ENCODE measurements at places on chromosomes 12 and 14. TPM values are rescaled to one million over a fixed set of nuclear protein-coding genes. Genes with fewer than 3 reads are reported as not detected.

The MYF6 gene
- total RNA-seq = not detected

The FBXO21 gene
- total RNA-seq = 49.0 TPM

The KRT78 gene
- total RNA-seq = not detected

The TBX3 gene
- 0.91 TPM for total RNA-seq

The SPIC gene
- total RNA-seq = not detected

The CLEC4E gene
- total RNA-seq = not detected

DNA sequence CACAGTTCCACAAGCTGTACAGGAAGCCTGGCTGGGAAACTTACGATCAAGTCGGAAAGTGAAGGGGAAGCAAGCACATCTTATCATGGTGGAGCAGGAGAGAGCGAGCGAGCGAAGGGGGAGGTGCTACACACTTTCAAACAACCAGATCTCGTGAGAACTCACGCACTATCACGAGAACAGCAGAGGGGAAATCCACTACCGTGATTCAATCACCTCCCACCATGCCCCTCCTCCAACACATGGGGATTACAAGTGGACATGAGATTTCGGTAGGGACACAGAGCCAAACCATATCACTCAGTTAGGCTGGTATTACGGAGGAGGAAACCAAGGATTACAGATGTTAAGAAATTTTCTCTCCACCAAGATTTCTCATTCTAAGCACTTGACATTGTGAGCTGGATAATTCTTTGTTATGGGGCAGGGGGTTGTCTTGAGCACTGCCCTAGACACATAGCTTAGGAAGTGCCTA, 262.0 kb upstream of the G2E3 start:
- DNase-seq = no peak

DNA sequence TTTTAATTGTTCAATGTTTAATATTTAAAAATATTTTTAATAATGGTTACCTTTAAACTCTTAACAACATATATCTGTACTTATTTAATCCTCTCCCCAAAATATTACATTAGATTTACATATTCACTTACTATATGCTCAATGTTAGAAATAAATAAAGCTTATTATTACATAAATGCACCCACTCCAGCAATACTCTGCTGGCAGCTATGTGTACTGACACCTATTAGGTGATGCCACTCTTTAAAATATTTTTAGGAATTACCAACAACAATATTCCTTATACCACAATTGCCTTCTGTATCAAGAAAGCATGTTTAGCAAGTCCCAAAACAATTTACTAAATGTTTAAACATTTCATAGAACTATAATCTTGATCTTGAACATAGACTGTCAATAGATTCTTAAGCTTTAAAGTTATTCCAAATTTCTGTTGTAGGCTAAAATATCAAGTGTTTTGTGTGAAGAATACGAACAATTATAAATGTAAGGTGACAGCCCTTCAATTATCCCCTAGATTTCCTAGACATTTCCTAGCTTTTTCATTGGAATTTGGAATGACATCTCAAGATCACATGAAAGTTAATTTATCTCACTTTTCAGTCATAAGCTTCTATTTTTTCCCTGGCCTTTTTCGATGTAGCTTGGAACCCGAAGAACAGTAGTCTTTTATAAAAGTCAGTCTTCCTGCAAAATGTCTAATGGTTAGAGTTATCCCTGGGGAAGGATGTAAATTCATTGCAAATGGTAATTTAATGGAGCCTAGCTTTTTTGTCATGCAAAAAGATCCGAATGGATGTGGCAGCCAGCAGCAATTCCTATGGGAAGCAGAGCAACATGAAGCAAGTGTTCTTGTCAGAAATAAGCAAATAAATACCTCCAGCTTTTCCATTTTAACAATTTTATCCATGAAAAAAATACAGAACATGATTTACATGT, 907.5 kb upstream of the ATXN7L3B start:
- DNase-seq = no peak

- no peak for DNase-seq
Observed at GRCh38 chr14:71591231-71591630, 341.0 kb upstream of the RGS6 start.

DNA sequence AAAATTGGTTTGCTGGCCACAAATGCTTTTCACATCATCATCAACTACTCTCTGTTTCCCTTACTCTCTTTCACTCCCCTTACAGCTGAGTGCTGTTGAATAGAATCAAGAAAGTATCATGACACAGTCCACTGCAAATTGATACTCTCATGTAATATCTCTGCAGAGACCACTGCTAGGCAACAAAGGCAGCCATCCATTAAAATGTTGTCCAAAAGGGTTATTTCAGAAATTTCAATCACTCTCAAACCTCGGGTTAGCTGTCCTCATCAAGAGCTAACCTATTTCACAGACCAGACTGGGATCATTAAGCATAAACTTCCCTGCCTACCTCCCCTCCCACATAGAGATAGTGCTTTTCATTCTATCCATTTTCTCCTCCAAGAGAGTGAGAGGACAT, 186.7 kb downstream of the PLCZ1 start:
- DNase-seq = no peak

DNA sequence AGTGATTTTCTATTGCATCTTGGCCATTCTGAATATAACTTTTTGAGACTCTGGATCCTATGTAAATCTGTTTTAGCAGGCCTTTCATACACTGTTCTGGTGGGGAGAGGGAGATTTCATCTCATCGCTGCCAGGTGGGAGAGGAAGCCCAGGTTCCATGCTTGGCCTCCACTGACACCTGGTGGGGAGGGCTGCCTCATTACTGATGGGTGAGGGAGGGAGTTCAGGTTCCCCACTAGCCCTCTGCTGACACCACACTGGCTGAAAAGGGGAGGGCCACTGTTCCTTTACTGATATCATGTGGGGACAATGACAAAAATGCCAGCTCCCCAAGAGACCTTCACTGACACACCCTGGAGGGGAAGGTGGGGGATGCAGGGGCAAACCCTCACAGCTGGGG, 2.4 kb upstream of the GALNT8 start:
- no peak for DNase-seq

- DNase-seq = no peak
Observed at GRCh38 chr14:68468437-68469207, 324.2 kb downstream of the ZFP36L1 start.

DNA sequence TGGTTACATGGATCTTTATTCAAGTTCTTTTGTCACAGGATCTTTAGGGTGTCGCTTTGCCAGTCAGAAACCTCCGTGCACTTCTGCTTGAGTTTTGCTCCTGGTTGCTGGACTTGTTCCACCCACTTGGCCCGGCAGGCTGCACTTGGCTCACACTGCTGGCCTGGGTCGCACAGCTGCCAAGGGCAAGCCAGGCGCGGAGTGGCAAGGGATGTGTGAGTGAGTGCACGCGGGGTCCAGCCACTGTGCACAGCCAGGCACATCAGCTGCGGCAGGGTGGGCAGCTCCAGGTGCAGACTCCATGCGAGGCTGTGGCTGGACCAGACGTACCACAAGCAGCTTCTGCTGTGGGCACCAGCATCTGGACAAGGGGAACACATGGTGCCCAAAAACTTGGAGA, 76.6 kb downstream of the DERA start:
- DNase-seq = no peak

- DNase-seq = no peak
Observed at GRCh38 chr14:29636870-29637269, 290.8 kb downstream of the PRKD1 start.

DNA sequence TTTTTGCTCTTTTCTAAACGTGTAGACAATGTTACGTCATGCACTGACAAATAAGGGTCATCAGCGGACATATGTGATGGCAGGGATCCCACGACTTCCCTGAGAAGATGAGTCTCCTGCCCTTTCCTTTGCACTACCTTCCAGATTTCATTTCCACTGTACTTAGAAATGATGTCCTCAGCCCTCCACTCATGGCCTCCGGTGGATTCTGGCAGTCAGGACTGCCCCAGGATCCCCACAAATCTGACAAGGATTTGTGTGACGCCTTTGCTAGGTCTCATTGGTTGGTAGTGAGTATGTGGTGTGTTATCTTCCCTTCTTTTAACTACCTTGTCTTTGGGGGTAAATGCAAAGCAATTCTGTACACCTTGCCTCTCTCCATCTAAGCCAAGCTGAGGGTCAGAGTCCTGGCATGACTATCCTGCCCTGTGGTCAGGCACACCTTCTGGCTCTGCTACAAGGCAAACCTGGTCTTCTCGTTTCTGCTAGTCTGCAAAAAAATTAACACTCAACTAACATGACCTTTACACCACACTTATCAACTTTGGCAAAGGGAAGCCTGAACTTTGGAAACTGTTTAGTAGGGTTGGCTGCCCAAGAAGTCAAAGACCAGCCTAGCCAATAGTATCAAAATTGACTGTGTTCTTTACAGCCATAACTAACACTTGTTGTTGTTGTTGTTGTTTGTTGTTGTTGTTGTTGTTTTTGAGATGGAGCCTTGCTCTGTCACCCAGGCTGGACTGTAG, 17.3 kb upstream of the DHRS4 start:
- no peak for DNase-seq

DNA sequence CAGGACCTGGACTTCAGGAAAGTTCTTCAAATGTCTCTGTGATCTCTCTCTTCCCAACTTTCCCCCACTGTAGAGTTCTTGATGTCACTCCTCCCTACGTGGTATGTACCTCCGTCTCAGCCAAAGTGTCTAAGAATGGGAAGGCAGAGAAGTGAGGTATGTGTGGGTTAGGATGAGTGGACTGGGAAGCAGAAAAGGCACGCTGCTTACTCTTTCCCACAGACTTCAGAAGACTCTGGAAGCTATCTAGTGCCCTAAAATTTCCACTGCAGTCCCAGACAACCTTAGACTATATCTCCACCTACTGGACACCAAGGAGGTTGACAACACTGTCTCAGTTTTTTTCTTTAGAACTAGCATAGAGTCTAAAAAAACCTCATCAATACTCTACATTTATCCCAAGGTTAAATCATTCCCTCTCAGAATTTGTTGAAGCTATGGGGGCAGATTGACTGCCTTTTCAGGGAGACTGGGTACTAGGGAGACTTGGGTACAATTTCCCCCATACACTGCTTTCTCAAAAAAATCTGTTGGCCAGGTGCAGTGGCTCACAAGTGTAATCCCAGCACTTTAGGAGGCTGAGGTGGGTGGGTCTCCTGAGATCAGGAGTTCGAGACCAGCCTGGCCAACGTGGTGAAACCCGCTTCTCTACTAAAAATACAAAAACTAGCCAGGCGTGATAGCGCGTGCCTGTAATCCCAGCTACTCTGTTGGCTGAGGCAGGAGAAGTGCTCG, 20.6 kb upstream of the ITGA5 start:
- peak; percentile 49 for DNase-seq

DNA sequence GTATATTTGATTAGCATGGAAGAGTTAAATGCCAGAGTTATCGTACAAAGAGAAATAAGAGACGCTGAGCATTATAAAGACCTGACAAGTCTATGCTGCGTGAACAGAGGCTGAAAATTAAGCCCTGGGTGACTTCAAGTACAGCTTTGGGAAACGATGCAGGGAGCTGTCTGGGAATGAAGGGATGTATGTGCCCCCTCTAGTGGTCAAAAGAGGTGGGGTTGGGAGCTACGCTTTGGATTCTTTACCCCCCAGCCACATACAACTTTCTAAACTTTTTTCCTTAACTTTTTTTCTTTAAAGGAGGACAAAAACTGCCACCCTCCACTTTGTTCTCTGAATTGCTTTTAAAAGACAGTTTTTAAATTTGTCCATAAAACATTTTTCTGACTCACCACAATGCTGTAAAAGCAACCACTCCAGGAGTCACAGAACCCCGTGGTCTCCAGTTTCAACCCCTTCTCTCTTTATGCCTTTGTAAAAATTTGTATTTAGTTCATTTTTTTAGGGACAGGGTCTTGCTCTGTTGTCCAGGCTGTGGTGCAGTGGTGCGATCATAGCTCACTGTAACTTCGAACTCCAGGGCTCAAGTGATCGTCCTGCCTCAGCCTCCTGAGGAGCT, 59.4 kb downstream of the ZNF664 start:
- no peak for DNase-seq

DNA sequence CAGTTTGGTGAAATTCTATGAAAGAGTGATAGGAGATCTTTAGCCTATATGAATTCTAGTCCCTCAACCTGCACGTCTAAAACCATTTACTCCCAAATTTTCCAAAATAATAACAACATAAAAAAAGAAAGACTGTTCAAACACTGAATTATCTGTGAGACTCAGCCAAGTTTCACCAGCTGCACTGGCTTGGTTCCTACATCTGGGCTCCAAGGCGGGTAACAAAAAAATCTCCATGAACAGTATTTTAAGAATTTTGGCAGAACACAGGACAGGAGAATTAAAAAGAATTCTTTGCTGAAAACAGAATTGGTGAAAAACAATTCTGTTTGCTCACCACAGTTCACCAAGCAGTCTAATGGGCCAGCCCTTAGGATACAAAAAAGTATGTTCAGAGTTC, 536.8 kb upstream of the ATP2B1 start:
- DNase-seq = no peak

- DNase-seq = no peak
Observed at GRCh38 chr14:50599700-50600444, 39.9 kb downstream of the ATL1 start.

DNA sequence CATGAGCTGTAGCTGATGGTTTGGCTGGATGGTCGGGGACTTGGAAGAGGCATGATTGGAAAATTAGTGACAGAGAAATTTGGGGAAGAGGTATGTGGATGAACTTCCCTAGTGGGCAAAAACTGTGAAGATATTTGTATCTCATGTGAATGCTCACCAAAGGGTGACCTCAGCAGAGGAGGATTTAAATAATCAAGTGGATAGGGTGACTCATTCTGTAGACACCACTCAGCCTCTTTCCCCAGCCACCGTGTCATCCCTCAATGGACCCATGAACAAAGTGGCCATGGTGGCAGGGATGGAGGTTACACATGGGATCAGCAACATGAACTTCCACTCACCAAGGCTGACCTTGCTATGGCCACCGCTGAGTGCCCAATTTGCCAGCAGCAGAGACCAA, 60.8 kb upstream of the KRAS start:
- DNase-seq = no peak

Measured in osteocyte (in vitro differentiated cells).